ENCODE measurements at places on chromosomes 5 and 9.

- DNase-seq = no peak
These were observed 4.0 kb upstream of the RHOBTB3 start for GRCh38 chr5:95726811-95727763.

DNA sequence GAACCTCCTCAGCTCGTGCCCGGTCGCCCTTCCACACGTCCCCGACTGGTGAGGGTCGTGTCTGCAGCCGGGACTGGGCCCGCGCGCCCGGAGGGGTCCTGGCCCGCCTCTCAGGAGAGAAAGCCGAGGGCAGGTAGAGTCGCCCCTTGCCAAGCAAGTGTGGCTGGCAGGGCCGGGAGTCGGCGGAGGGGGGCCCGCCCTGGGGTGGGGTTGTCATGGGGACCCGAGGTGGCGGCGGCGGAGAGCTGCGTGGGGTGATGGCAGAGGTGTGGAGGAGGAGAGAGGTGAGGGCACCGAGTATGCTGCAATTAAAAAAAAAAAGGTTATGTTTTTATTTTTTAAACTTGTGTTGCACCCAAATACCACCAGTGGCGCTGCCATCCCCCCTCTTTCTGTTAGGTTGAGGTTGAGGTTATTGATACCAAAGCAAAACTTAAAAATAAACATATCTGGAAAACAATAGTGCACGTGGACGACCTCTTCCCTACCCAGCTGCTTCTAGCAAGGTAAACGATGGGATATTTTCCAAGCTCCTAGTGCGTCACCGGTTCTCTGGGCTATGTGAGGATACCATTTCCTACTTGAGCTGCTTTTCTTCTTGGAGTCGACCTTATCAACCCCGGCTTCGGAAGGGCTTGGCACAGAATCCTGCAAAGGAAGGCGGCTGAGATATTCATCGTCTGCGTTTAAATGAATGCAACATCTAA, 660 bp downstream of the SCAMP1 start:
- peak; percentile 72 for DNase-seq

DNA sequence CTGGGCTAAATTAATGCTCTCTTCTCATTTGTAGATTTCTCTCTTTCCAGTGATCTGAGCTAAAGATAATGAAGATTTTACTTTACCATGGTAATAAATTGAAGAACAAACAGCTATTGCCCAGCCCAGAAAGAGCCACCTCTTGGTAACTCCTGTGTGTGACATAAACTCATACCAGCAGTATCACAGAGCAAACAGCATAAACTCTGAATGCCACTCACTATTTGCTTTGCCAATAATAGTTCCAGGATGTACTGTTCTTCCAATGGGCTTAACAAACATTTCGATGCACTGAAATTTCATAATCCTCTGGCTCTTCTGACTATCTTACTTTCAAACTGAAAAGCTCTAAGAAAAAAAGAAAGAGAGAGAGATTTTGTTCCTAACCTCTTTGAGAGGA, 69.8 kb upstream of the RASEF start:
- DNase-seq = no peak

DNA sequence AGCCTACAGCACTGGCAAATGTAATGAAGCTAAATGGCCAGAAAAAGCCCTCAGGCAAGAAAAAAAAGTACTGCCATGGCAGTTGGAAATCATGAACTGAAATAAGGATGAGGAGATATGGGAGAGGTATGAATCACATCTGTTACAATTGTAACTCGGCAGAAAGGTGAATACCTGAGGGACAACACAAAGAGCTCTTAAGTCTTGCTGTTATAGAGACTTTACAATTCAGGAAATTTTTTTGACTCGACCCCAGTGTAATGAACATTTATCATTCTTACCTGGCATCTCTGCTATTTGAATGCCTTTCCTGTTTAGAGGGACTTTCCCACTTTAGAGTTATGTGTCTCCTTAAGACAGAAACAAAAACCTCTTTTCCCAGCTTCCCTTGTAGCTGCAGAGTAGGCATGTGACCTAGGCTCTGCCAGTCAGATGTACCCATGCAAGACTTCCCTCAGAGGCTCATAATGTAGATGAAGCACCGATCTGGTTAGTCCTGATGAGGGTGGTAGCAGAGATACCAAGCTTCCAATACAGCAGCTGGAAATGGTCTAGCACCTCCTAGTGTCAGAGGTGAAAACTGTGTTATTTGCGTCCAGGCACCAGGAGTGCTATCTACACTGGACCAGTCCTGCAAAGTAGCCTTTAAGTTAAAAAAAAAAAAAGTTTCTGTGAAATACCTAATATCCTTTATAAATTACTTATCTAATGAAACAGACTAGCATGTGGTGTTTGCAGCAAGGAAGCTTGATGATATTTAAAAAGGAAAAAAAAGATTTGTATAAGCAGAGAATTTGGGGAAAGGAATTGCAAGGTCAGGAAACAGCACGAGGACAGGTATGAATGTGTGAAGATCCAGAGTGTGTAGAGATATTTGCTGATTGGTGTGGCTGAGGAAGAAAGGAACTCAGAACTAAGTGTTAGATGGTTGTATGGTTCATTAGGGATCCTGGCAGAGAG, 146.9 kb upstream of the SLC1A3 start:
- DNase-seq = no peak

DNA sequence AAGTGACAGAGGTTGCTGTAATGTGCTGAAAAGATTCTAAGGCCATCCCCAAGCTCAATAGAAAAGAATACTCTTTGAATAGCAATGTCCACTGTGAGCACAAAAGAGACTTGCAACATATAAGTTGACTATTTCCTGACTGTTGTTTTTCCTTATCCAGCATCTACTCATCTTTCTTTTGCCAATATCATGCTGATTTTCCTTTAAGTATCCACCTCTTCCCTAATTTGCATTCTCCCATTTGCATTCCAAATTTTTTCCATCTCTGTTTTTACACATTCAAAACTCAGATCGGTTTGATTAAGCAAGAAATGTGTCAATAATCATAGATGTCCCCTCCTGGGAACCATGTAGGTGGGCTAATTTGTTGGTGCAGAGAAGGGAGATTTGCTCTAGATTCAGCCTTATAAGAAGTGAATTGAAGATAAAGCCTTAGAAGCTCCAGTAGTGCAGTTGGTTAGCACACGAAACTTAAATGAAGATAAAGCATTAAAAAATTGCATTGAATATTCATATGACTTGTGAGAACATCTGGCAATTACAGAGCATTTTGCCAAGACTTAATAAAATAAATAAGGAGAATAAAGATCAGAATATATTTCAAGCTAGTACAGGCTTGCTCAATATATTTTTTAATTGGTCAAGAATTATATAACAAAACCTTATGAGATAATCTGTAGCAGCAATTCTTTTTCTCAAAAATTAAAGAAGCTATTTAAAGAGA, 267.6 kb downstream of the TMEM167A start:
- no peak for DNase-seq

- DNase-seq = no peak
These were observed 6.1 kb downstream of the ZDHHC21 start for GRCh38 chr9:14687042-14687719.

- DNase-seq = no peak
These were observed 705.6 kb downstream of the SEMA5A start for GRCh38 chr5:8840237-8840636.

- no peak for DNase-seq
These were observed 23.2 kb upstream of the RNF20 start for GRCh38 chr9:101510459-101510858.

- DNase-seq = no peak
These were observed 192.6 kb upstream of the IL12B start for GRCh38 chr5:159522841-159523240.

DNA sequence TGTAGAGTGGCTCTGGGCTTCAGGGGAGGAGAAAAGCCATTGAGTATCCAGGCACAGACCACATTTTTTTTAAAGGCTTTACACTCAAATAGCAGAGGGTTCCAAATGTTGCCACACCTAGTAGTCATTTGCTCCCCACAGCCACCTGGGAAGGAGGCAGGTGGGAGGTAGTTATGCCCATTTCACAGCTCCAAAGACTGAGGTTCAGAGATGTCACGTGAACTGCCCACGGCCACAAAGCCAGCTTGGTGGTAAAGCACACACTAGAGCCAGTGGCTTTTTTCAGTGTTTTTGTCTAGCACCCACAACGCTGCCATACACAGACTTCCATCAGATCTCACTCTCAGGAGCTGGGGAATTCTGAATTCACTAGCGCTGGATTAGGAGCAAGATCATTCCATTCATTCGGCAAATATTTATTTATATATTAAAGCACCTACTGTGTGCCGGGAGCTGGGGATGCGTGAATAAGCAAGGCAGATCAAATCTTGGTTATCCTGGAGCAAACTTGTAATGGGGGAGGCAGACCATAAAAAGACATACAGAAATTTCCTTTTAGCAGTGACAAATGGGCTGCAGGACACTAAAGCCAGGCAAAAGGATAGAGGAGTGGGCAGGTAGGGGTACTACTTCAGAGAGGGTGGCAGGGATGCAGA, 7.4 kb downstream of the WHRN start:
- DNase-seq = no peak

DNA sequence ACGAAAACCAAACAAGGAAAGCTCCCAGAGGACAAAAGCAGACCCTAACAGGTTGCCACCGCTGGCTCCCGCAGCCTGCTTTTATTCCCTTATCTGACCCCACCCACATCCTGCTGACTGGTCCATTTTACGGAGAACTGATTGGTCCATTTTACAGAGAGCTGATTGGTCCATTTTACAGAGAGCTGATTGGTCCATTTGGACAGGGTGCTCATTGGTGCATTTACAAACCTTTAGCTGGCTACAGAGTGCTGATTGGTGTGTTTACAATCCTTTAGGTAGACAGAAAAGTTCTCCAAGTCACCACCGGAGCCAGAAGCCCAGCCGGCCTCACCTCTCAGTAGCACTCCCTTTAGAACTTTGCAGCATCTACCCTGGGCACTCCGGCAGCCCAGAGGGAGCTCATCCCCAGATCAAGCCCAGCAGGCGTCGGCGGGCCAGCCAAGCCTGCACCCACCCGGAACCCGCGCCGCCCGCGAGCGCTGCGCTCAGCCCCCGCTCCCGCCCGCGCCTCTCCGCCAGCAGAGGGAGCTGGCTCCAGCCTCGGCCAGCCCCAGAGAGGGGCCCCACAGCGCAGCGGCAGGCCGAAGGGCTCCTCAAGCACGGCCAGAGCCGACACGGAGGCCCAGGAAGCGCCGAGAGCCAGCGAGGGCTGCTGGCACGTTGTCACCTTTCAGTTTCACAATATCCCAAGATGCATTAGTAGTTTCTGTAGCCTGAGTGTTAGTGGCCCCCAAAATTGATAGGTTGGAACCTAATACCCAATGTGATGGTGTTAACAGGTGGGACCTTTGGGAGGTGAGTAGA, 35.3 kb upstream of the CLPTM1L start:
- peak; percentile 71 for DNase-seq

GRCh38 chr5:77117161-77117560, 30.1 kb upstream of the ZBED3 start:
- no peak for DNase-seq

- DNase-seq = no peak
These were observed 55.5 kb downstream of the NNT start for GRCh38 chr5:43658509-43658908.

DNA sequence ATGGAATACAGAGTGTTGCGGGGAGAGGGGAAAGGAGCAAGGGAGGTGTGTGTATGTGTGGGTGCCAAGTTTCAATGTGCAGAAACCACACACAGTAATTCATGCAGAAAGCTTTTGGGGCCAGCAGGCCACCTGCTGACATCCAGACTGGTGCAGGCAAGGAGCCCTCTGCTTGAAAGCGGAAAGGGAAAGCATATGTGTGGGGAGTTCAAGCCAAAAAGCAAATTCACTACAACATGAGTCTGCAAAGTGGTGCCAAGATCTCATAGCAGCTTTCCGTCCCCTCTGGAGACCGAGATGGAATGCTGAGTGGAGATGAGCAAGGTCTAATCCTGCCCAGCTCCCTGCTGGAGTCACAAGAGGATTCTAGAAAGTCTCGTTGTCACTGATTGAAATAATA, 159.7 kb upstream of the VLDLR start:
- no peak for DNase-seq

DNA sequence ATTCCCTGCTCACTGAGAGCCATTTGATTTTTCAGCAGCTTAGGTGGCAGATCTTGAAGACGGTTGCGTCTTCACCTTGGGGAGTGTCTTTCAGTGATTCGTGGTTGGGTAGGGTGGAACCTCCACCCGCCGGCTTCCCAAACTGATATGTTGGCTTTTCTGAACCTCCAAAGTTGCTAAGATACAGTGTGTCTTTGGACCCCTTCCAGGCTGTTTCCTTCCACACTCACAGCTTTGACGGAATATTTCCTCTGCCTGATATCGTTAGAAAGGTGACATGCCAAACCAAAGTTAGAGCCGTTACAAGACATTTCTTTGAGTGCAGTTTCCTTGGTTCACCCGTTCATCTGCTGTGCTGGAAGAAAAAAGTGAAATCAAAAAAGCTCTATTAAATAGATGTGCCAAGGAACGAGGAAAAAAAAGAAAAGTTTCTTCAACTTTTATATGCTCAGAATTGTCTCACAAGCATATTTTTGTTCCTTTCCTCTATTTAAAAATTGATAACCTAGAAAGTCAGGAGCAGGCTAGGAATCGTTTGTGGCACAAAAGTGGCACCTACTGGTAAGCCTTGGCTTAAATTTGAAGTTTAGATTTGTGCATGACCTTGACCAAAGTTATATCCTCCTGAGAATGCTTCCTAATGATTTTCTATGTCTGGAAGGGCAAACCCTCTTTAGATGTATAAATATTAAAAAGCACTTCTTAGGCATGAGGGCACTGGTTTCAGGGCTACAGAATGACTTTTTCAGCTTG, 270.7 kb upstream of the WWC1 start:
- DNase-seq = no peak

GRCh38 chr5:157464519-157465171, 4.6 kb downstream of the NIPAL4 start:
- peak; percentile 56 for DNase-seq

DNA sequence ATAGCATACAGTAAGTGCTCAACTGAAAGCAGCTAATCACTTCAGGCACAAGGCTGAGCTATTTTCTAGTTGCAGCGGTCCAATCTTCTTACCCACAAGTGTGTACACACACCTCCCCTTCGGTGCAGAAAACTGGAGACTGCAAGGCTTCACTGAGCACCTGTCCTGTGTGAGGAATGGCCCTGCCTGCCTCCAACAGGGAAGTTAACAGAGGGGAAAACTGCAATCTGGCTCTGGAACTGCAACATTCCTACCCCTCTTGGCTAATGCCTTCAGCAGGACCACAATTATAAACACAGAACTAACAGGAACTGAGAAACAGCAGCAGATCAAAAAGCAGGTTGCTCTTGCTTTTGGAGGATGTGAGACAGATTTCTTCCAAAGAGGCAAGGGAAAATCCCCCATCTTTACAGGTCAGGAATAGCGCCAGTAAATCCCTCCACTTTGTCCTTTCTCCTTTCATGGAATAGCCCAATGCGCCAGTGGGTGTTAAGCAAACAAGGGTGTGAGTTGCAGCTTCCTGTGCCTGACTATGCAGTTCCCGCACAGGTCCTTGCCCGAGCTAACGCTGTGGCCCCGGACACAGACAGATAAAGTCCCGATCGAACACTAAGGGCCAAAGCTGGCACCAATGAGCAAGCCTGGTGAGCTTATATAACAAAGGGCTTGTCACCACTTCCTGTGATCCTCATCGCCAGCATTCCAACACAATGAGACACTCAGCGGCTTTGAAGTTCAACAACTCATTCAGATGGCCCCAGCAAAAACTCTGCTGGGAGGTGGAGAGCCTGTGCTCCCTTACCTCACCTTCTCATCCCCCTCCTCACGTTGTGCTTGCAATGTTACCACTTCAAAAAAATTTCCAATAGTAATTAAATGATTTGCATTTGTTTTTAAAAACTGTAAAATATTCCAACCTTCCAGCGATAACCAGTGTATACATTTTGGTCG, 21.5 kb downstream of the SHB start:
- no peak for DNase-seq

- no peak for DNase-seq
These were observed 47.0 kb downstream of the KCNV2 start for GRCh38 chr9:2764353-2764752.
